ENCODE measurements at places on chromosomes 7 and 10.

DNA sequence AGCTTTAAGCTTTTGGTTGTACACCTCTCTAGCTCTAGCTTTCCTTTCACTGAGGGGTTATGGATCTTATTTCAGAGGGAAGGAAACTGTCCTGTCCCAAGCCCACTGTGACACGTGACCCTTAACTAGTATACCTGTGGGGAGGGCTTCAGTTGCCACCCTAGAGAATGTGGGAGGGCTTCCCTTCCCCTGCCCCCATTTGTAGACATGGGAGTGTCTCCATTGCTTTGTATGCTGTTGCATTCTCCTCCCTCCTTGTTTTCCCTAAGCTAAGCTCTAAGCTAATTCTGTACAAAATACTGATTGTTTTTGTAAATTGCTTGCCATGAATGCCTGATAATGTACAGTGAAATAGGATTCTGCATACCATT lies 11.2 kb downstream of the LUC7L2 start:
- no peak for DNase-seq

DNA sequence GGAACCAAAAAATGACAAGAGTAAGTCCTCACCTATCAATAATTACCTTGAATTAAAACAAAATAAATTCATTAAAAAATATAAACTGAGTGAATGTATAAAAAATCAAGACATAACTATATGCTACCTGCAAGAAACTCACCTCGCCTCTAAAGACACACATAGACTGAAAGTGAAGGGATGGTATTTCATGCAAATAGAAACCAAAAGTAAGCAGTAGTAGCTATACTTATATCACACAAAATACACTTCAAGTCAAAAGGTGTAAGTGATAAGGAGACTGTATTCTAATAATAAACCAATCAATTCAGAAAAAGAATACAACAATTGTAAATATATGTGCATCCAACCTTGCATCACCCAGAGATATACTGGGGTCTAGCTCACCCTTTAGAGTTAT lies 332.6 kb downstream of the SH2D4B start:
- no peak for DNase-seq

GRCh38 chr10:77636967-77637531 lies 559 bp downstream of the KCNMA1 start:
- DNase-seq, result no peak

- no peak for DNase-seq
Observed at GRCh38 chr7:9125246-9125645, 691.8 kb downstream of the NXPH1 start.

DNA sequence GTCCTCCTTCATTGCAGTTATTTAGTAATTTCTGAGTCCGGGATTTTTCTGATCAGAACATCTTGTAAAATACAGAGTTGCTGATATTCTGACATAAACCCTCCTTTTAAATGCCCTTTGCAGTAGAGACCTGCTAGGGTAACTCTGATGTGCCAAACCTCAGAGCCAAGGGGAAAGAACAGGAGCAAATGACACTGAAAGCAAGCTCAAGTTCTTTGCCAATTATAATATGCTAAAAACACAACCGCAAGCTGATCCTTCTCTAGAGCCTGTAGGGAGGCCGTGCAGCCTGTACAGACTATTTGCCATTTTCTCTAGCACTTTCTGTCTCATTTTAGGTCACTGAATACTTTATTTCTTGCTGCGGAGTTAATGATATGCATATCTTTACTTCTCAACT lies 240.4 kb downstream of the CAMK1D start:
- no peak for DNase-seq

GRCh38 chr7:102122026-102122425 lies 164.6 kb upstream of the SH2B2 start:
- DNase-seq, result no peak

- DNase-seq, result no peak
Observed at GRCh38 chr7:27314111-27314510, 71.5 kb downstream of the EVX1 start.

DNA sequence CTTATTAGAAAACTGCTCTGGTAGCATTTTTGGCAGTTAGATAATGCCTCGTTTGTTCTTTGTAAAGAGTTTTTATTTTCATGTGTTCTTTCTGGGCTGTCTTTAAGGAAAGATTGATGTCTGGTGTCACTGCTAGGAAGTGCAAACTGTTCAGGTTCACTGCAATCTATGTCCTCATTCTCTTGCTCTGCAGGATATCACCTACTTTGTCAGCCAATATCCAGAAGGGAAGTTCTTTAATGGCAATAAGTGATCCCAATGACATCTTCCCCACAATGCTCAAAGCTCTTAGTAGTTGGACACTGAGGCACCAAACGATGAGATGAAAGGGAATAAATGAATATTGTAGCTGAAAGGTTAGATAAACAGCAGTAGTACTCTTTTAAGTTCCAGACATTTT lies 115.1 kb downstream of the AGMO start:
- no peak for DNase-seq

- DNase-seq, result no peak
Observed at GRCh38 chr10:104300736-104301292, 31.8 kb downstream of the GSTO2 start.

DNA sequence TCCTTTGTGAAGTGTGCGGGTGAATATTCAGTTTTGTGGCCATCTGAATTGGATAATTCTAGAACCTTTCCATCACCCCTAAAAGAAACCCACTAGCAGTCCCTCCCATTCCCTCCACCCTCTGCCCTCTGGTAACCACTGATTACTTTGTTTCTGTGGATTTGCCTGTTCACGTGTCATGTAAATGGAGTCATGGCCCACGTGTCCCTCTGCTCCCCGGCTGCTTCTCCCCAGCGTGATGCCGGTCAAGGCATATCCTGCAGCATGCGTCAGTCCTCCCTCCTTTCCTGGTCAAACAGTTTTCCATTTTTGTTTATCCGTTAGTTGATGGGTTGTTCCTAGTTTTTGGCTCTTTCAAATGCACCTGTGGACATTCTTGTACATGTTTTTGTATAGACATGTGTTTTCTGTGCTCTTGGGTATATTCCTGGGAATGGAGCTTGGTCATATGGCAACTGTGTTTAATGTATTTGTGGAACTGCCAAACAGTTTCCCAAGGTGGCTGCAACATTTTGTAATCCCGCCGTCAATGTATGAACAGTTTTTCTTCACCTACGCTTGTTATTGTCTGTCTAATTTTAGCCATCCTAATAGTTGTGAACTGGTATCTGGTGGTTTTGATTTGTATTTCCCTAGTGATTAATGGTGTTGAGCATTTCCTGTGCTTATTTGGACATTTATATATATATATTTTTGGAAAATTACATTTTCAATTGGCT lies 22.4 kb downstream of the PPP2R2D start:
- DNase-seq, result no peak

GRCh38 chr7:95411036-95411435 lies 14.9 kb upstream of the PON3 start:
- no peak for DNase-seq

DNA sequence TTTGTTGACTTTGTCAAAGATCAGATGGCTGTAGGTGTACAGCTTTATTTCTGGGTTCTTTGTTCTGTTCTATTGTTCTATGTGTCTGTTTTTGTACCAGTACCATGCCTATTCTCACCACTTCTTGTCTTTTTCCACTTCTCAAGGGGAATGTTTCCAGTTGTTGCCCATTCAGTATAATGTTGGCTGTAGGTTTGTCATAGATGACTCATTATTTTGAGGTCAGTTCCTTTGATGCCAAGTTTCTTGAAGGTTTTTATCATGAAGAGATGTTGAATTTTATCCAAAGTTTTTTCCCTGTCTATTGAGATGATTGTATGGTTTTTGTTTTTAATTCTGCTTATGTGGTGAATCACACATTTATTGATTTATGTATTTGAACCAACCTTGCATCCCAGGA lies 216.7 kb upstream of the RNF32 start:
- DNase-seq, result no peak

GRCh38 chr10:6823770-6824169 lies 243.7 kb upstream of the PRKCQ start:
- no peak for DNase-seq

DNA sequence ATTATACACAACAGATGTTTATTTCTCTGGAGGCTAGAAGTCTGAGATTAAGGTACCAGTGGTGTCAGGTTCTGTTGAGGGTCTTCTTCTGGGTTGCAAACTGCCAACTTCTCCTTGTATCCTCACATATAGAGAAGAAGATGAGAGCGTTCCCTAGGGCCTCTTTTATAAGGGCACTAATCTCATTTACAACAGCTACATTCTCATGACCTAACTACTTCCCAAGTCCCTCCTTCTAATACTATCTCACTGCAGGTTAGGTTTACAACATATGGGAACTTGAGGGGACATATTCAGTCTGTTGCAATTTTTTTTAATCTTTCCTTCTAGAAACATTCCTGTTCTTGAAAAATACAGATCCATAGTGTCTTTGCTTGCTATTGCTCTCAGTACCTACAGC lies 18.3 kb upstream of the FAM3C start:
- no peak for DNase-seq

DNA sequence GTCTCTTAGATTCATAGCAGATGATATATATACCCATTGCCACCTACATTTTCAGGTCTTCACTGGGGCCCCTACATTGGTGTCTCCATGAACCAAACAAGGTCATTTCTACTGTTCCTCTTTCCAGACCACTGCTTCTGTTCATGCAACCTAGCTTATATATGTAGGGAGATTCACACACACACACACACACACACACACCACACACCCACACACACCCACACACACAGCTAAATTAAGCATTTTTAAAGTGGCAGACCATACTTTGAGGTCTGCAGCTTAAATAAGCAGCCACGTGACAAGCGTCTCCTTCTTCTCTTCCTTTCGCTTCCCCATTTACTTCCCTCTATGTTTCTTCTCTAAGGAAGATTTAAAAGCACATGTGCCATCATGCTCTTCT lies 70.0 kb upstream of the CC2D2B start:
- DNase-seq, result no peak

DNA sequence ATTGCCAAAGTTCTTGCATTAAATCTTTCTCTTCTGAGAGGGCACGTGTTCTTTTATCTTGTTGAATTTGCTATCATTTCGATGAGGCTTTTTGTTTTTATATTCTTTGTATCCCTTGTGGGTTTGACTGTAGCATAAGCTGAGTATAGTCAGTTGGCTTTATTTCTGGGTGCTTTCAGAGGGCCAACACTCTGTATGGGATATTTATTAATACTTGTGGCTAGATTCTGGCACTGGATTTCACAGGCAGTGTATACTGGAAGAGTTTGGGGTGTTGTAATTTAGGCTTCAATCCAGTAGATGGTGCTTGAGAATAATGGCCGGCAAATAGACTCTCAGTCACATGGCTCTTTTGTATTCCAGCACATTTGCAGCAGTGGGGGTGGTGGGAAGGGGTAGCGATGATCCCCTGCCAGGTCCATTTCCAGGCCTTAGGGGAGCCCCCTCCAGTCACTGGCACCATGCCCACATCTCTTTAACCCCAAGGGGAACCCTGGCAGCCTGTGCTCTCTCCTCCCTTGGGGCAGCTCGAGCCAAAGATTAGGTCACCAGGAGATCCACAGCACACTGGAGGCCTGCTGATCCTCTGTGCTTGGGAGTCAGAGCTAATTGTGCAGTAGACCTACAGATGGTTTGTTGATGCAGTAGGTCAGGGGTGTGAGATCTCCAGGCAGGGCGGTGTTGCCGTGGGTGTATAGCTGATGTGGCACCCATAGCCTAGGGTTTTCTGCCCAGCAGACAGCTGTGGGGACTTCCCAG lies 81.8 kb downstream of the PTPN20 start:
- no peak for DNase-seq

DNA sequence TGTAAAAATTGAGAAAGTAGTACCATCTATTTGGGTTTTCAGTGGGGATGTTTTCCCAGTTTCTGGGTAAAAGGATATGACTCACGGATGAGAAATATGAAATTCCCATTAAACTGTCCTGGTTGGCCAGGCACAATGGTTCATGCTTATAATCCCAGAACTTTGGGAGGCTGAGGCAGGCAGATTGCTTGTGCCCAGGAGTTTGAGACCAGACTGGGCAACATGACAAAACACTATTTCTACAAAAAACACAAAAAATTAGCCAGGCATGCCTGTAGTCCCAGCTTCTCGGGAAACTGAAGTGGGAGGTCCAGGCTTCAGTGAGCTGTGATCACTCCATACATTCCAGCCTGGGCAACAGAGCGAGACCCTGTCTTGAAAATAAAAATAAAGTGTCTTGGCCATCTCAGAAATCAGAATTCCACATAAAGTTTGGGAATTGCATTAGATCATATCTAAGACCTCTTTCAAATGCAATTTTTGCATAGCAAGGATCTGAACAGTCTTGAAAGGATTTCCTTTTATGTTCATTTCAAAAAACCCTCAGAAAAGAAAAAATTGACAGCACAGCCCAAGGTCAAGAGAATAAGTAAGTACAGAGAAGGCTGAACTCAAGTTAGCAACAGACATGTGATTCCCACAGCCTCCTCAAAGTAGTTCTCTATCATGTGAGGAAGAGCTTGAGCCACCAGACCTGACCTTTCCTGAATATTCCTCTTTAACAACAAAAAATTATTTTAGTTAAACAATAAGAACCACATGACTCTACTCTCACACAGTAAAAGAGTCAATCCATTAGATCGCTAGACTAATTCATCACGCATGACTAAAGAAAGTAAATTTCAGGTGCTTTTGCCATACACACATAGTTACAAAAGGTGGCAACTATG lies 141.5 kb upstream of the CAV2 start:
- no peak for DNase-seq

GRCh38 chr10:23359692-23360380 lies 15.2 kb upstream of the C10orf67 start:
- DNase-seq, result no peak

DNA sequence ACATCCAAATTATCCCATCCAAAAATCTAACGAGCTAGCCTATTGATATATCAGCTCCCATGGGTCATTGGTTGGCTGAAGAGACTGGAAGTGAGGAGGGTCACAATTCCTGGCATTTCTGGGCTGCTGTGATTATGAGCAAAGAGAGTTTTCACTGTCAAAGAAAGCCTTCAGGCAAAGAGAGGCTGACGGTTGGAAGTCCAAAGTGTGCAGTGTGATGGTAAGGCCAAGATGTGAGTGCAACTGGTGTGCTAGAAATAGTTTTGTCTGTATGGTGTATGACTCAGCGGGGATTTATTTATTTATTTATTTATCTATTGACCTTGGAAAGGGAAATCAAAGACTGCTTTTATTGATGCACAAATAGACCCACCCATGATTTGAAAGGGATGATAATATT lies 75.0 kb downstream of the AASS start:
- no peak for DNase-seq

DNA sequence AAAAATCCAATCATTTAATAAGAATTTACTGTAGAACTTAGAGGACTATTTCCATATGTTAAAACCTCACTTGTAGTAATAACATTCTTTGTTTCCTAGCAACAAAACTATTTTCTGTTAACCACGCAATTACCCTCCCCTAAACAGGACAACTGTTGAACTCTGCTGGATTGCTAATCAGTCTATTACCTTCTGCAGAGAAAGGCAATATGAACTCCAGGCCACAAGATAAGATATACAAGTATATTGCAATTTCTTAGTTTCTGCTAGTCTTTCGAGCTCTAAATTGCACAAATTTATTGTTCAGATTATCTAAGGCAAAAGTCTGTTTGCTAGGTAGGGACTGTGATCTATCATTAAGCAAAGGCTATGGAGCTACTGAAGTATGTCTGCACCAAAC lies 920.1 kb upstream of the LRRN3 start:
- DNase-seq, result no peak

- DNase-seq, result no peak
Observed at GRCh38 chr7:80499350-80499953, 12.4 kb downstream of the GNAT3 start.

Data from effector memory CD8-positive, alpha-beta T cell (primary cell).